ENCODE measurements at places on chromosomes 3 and 15.
A peak's percentile ranks its signal among the peaks of the same experiment; 100 is the strongest.

- no peak for DNase-seq
These were observed 407.2 kb downstream of the FOXP1 start for GRCh38 chr3:71176366-71176765.

DNA sequence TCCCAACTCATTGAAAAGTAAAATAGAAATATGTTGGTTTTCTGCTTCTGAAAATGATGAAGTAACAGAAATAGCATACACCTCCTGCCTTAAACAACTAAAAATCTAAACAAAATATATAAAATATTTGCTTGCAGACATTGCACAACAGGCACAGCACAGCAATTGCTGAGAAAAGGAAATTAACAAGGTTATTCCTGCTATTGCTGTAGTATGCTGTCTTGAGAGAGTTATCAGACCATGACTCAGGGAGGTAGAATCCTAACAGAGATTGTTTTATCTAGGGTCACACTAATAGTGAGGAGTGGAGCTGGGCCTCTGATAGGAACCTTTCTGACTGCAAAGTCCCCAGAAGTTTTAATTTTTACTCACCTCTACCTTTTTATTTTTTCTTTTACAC lies 72.6 kb downstream of the ZBTB20 start:
- DNase-seq, result no peak

DNA sequence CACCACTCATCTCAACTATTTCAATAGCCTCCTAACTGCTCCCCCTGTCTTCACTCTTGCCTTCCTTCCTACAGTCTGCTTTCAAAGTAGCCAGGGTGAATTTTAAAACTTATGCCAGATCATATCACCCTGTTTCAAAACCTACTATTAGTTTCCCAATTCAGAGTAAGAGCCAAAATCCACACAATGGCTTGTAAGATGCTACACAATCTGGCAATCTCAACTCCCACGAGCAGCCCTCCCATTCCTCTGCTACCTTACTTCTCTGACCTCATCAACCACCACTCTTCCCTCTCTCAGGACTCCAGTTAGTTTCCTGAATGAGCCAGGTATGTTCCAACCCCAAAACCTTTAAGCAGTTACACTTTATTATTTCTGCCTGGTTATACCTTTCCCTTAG lies 62.5 kb downstream of the VPS13C start:
- DNase-seq, result no peak

GRCh38 chr15:74327756-74328155 lies 39.7 kb downstream of the CYP11A1 start:
- DNase-seq, result no peak

GRCh38 chr3:59877263-59878037 lies 827.6 kb upstream of the CFAP20DC start:
- no peak for DNase-seq

GRCh38 chr15:56931639-56932508 lies 13.4 kb downstream of the TCF12 start:
- peak; percentile 45 for DNase-seq

DNA sequence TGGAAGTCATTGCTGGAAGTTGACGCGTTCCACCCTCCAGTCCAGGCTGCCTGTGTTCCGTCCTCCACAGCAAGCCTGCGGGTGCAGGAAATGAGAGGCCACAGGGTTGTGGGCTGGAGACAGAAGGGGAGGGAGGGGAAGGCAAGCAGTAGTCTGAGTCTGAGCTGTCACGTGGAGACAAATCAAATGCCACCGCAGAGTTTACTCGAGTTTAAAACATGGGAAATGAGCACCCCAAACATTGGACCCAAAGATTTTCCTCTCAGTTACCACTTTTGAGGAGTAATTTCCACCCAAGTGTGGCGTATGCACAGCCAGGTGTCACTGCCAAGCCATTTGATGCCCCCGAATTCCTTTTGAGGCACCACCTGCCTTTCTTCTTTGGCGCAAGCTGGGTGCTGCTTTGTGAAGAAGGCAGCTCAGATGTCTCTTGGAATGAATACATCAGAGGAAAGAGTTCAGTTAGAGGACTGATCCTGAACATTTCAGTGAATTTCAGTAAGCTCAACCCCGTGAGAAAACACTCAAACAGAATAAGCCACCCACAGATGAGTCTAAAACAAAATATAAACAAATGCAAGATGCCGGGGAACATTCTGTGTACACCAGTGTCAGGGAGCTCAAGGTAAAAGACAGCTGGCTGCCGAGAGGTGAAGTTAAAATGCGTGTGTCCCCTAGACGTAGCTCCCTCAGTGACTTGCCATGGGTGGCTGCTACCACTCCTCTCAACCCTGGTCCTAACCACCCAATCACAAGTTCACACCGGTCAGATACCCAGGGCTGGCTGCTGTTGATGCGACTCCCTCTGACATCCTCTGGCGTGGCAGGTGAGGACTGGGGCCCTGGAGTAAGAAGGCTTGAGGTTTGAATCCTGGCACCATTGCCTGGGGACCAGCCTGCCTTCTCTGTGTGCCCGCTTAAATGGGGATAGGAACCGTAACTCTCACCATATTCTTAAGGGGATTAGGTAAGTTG lies 203.8 kb downstream of the UACA start:
- peak; percentile 78 for DNase-seq

GRCh38 chr3:157123621-157124020 lies 36.3 kb downstream of the CCNL1 start:
- no peak for DNase-seq

DNA sequence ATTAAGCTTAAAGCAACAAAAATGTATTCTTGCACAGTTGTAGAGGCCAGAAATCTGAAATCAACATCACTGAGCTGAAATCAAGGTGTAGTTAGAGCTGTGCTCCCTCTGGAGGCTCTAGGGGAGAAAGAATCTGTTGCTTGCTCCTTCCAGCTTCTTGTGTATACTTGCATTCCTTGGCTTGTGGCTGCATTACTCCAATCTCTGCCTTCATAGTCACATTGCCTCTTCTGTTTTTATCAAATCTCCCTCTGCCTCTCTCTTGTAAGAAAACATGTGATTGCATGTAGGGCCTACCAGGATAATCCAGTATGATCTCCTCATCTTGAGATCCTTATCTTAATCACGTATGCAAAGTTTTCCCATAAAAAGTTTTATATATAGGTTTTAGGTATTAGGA lies 487.9 kb upstream of the SGO1 start:
- no peak for DNase-seq

DNA sequence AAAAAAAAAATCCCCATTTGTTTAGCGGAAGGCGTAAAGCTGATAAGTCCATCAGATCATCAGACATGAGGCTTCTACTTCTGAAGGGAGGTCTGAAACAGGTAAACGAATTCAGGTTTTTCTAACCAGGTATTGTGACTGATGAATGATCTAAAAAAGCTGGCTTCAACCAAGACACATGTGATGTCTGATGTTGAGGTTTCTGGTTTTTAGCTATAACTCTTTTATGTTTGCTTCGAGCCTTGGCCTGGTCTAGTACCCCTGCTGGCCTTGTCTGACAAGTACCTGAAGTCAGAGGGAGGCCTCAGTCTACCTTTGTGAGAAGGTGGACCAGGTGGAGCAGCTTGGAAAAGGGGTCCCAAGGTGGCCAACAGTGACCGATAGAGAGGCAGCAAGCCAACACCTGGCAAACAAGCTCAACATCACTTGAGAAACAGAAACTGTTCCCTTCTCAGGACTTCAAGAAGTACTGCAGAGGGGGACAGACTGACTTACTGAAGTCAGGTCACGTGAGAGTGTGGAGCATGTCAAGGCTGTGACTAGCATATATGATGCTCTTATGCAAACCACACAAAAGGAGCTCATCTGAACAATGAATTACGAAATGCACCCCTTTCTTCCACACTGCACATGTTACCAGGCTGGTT lies 33.0 kb upstream of the CA12 start:
- DNase-seq, result no peak

GRCh38 chr3:52253314-52254304 lies 8.1 kb downstream of the PPM1M start:
- peak; percentile 90 for DNase-seq

- DNase-seq, result no peak
These were observed 90.4 kb downstream of the TJP1 start for GRCh38 chr15:29731865-29732264.

DNA sequence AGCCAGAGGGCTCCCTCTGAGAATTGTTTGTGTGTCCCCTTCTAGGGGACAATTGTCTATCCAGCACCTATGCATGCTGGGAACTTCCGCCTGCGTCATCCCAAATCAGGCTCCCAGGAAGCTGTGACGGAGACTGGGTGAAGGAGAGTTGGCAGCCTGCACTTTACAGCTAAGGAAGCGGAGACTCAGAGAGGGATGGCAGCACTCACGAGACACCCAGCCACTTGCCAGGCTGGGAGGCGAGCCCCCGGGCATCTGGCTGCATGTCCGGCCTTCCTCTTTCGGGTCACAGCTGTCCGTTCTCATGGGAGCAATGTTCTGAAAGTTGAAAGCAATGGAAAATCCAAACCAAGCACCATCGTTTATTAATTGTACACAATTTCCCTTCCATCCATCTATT lies 45.5 kb upstream of the SLC6A11 start:
- no peak for DNase-seq

GRCh38 chr3:124467980-124468902 lies 262.0 kb upstream of the UMPS start:
- peak; percentile 48 for DNase-seq

DNA sequence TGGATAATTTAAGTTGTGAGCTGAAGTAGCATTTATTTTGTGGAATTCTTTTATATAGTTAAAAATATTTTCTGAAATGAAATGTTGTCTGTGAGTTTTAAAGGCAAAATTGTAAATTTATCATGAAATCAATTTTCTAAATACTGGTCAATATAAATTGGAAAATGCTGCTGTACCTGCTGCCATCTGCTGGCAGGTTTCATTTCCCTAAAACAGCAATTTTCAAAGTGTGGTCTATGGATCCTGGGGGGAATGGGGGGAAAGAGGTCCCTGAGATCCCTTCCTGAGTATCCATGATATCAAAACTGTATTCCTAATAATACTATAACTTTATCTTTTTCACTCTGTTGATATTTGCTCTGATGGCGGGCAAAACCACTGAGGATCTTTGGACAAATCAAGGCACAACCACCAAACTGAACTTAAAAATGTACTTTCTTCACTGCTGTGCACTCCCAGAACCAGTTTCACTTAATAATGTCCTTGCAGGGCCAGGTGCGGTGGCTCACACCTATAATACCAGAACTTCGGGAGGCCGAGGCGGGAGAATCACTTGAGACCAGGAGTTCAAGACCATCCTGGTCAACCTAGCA lies 17.2 kb upstream of the CCR4 start:
- DNase-seq, result peak; percentile 33

DNA sequence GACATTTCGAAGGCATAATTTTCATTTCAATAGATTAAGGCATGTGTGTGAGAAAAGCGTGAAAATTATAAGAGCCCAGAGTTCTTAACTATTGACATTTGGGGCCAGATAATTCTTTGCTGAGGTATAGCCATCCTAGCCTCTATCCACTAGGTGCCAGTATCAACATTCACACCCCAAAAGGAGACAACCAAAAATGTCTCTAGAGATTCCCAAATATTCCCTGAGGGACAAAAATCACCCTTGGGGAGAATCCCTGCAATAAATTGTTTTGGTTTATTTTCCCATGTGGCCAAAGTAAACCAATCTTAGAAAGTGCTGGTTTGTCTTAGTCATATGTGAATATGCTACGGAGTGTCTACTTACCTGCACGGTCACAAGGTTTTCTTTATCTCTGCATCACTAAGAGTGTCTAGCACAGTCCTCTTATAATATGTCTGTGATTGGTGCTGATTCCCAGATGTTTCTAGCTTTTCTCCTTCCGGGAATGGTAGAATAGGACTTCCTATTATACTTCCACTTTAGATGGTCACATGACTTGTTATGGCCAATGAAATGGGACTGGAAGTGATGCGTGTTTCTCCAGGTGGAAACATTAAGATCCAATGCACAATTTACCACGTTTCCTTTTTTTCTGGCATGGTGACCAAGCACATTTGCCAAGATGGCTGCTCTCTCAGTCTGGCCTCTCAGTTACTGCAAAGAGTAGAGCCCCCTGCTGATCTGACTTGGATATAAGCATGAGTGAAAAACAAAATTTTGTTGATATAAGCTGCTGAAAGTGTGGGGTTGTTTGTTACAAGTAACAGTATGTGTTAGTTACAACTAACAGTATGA lies 8.0 kb upstream of the KBTBD8 start:
- DNase-seq, result no peak

DNA sequence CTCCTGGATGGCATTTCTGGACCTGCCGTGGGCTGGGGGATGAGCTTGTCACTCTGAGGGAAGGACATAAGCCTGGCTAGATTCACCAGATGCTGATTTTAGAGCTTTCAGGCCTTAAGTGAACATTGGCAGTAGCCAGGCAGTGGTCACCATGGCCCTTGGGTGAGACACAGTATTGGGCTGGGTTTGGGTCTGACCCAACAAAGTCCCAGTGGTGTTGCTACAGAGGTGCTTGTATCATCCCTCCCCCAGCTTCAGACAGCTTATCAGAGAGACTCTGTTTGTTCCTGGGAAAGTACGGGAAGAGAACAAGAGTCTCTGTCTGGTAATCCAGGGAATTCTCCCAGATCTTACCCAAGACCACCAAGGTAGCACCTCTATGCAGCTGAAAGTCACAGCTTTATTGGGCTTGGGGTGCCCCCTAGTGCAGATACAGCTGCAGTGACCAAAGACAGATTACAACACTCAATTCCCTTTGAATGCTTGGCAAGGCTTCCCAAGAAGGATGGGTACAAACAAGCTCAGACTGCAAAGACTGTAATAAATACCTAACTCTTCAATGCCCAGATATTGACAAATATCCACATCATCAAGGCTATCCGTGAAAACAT lies 9.8 kb upstream of the RUVBL1 start:
- peak; percentile 56 for DNase-seq

GRCh38 chr3:57164217-57164656 lies 916 bp downstream of the IL17RD start:
- no peak for DNase-seq

DNA sequence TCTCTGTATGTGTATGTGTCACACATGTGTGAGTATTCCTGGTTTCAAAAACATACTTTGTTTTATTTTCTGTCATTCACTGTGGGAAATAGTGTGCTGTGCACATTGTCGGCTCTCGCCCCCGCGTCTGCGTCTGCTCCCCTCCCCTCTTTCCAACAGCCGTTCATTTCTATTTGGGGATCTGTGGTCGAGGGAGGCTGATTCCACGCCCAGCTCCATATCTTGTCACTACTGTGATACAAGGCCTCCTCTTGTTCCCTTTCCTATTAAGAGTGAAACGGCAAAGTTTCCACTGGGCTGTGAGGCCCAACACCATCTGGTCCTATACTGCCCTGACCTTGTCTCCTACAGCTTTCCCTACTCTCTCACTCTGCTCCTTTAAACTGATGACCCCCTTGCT lies 172.5 kb upstream of the LRIG1 start:
- no peak for DNase-seq

DNA sequence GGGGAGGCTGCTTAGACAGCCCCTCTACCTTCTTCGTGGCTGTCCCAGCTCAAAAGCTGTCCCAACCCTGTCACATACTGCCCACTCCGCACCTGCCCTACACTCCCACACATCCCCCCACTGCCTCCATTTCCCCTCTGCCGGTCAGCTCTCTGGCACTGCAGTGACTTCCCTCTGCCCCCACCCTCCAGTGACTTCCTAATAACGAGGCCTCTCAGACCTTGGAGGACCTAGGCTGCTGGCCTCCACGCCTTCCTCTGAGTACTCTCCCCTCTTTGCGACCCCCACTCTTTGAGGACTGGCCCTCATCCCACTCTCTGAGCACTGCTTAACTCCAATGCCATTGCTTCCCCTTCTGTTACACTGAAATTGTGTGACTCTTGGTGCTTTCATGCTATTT lies 45.3 kb downstream of the KY start:
- no peak for DNase-seq

Data from DND-41 (cell line).